Anterior cingulate cortex (tissue), 58 donors: ENCODE measurements at places on chromosomes 2 and 18.

DNA sequence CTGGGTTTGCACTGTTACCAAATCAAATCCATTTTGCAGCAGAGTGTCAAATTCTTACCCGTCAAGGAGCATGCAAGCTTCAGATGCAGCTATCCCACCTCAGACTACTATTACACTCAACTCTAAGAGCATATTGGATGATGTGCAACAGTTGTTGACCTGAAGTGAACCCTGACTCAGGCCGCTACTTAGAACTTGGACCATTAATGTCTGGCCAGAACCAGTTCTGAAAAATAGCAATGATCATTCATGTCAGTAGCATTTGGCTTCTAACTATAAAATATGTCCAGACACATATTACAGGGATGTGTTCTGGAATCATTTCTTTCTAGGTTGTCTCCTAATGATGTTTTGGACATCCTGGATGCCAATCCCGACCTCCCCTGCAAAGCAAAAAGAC, 135.5 kb upstream of the PKDCC start:
- DNase-seq = no peak

DNA sequence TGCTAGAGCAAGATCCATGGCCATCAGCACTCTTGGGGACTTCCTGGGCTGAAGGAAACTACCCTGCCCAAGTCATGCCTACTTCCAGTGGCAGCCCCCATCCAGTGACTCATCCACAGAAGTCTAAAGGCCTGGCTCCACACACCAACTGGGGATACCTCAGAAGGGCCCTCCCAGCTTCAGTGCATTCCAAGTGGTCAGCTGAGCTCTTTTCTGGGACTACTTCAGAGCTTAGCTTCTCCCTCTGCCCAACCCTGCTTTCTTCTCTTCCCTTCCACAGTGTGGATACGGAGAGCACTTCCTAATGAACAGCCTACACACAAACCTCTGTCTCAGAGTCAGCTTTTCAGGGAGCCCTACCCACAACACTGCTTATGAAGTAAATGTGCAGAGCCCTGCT, 66.5 kb downstream of the CLHC1 start:
- no peak for DNase-seq

- no peak for DNase-seq
These were observed 698.1 kb upstream of the NXPH2 start for GRCh38 chr2:139478165-139478914.

GRCh38 chr18:22985250-22985649, 52.1 kb downstream of the RBBP8 start:
- no peak for DNase-seq

- no peak for DNase-seq
These were observed 24.4 kb upstream of the TUBB6 start for GRCh38 chr18:12283666-12284065.

DNA sequence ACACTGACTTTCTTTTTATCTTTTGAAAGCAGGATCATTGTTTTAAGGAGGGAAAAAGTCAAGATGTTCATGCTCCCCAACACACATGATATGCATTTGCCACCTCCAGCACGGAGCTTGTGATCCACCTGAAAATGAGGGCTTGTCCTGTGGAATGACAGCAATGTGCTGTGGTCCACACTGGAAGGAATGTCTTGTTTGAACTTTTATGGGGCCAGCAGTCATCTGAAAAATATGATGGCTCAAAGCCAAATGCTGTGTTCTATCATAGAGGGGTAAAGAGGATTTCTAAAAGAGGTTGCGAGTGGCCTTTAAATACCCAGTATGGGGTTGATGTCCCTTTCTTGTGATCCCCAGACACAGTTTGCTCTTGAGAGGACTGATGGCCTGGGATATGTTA, 226.5 kb upstream of the SPRED2 start:
- no peak for DNase-seq

- DNase-seq = no peak
These were observed 3.3 kb upstream of the GALNT14 start for GRCh38 chr2:31141443-31142085.

GRCh38 chr18:55224086-55224625, 264.9 kb upstream of the CCDC68 start:
- no peak for DNase-seq

DNA sequence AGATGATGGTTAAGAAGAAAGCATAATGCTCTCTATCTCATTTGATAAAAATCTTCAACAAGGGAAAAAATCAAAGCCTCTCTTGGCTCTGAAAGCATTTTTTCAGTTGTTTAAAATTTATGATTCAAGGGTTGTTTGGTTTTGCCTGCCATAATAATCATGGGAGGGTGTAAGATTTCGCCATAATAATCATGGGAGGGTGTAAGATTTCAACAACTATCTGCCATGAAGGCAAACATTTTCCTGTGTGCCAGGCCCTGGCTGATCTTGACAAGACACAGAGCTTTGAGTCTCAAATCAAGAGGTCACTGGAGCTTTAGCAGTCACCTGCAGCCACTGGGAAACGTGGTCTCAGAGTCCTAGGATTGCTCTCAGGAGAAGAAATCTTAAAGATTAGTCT, 175.1 kb upstream of the PIEZO2 start:
- no peak for DNase-seq

GRCh38 chr2:174208026-174208425, 40.3 kb downstream of the OLA1 start:
- no peak for DNase-seq

DNA sequence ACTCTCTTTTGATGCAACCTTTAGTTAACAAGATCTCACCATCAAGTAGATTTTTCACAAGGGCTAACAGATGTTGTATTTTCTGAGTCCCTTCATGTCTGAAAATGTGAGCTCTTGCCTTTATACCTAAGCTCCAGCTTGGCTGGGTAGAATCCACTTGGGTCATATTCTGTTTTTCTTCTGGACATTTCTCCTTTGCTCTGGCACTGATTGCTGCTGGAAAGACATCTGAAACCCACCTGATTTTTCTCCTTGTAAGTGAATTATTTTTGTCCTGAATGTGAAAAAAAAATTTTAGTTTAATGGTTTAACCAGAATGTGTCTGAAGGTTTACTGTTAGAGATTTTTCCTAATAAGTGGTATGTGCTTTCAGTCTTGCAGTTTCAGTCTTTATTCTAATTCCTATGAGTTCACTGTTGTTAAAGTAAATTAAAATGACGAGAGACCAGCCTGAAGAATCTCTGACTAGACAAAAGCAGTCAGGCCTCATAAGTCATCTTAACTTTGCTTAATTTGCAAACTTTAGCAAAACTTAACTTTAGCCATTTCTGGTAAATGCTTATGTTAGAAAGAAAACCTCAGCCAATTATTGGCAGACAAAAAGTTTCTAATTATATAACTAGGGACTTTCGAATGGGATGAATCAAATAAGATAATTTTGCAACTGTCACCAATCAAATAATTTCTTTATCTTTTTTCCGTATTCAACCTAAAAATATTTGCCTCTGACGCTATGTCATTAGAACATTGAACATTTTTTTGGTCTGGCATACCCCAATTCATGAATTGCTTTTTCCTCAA, 70.8 kb downstream of the ACAA2 start:
- DNase-seq = no peak
